ENCODE measurements at places on chromosomes 4 and X.

DNA sequence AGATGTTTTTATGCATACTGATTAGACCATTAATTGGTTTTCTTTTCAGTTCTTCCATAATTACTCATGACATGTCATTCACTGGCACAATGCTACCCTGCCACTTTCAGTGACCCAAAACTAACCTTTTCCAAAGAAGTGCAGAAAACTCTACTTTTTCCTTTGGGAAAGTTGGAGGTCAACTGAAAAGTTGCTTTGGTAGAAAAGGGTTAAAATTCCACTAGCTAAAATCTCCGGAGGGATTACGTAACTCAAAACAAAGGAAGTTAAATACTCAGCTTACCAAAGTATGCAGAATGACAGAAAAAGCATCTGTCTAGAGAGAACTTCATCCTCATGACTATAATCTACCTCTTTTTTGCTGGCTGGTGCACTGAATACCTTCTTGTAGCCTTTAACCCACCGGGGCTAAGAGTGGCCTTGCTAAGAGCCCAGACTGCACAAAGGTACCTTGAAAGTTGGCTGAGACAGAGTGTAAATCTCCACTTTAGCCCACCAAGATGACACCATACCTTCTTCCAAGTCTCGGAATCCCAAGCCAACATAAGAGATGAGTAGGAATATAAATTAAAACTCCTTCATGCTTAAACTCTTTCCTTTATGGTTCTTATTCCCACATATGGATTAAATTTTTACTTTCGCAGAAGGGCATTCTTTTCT lies 1099.5 kb upstream of the INTU start:
- DNase-seq: no peak

DNA sequence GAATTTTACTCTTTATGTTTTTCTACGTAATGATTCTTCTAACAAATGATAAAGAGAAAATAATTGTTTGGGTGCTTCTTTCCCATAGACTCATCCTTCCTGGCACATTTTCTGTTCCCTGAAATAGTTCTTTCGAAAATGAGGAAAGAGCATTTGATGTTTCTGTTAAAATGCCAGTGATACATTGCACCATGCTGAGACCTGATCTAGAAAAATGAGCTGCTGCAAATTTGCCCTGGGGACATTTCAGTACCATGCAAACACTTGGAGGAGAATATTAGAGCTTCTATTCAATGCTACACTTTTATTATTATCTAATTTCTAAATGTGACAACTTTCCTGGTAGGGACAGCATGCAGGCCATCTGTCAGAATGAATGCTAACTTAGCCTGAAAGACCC lies 83.3 kb downstream of the C4orf33 start:
- DNase-seq: no peak

DNA sequence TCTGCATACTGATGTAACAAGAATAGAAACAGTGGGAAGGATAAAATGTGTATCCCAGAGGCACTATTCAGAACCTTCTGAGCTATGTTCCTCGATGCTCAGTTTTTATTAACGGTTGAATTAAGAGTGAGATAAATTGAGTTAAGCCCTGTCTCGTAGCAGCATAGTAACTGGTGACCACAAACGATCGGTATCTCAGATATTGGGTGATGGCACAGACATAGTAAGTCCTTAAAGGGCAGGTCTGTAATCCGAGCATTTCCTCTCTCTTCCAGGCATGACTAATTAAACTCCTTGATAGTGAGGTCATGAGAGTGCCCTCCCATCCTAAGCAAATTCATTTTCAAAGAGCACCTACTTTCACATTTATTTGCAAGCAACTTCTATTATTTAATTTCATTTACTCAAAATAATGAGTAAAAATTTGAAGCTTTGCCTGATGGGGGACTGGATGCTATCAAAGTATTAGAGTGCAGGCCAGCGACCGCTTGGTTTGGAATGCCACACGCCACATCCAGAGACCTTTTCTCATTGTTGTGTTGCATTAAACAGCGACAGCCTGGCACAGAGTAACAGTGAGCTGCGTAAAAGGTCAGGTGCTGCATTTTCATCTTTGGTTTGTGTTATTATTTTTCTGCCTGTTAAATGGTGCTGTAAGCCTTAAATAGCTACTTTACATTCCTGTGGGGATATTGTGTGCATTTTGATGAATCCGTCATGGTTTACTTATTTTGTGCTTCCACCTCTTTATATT lies 101.9 kb downstream of the PCDH7 start:
- DNase-seq: no peak

- no peak for DNase-seq
Observed at GRCh38 chr4:105386012-105386411, 87.8 kb downstream of the PPA2 start.

GRCh38 chr4:25123236-25123635 lies 37.0 kb downstream of the SEPSECS start:
- no peak for DNase-seq

GRCh38 chr4:54661686-54662085 lies 3.9 kb downstream of the KIT start:
- DNase-seq: no peak

GRCh38 chr4:30330894-30331652 lies 389.1 kb upstream of the PCDH7 start:
- no peak for DNase-seq

- no peak for DNase-seq
Observed at GRCh38 chr4:104206784-104207183, 287.9 kb downstream of the CXXC4 start.

- DNase-seq: no peak
Observed at GRCh38 chr4:14149176-14150053, 521.9 kb upstream of the BOD1L1 start.

DNA sequence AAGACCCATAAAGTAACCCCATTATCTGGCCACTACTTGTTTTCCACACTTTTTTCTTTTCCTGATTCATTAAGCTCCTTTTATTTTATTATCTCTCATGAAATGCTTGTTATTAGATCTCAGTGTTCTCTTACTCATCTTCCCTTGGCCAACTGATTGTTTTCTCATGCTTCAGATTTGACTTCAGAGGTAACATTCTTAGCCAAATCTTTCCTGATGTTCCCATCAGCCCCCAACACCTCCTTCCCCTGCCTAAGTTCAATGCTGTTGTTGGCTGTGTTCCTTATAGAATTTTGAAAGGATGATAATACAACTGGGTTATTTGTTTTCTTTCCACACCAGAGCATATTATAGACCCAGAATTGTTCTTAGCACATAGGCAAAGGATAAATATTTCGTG lies 75.6 kb downstream of the BMPR1B start:
- no peak for DNase-seq

DNA sequence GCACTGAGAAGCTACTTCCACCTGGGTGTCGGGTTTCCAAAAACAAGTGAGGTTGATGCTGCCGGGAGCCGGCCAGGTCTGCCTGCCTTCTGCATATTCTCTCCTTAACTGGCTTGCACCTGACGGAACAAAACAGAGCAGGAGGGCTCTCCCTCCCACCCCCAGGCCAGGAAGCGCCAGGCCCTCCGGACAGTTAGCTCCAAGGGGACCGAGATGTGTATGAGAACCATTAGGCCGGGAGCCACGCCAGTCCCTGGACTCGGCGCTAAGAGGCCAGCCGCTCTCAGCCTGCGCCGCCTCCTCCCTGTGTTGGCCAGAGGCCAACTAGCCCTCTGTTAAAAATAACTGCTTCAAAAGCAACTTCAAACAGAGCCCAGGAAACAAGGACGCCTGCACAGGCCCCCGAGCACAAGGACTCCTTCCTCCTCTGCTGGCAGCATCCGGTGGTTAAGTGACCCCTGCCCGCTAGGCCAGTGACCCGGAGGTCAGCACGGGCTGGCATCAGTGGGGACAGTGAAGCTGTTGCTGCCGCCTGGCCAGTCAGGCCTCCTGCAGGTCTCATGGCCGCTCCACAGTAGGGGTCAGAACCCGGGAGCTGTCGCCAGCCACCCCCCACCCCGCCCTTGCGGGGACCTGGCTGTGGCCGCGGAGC lies 107.9 kb downstream of the ABLIM2 start:
- DNase-seq: no peak

DNA sequence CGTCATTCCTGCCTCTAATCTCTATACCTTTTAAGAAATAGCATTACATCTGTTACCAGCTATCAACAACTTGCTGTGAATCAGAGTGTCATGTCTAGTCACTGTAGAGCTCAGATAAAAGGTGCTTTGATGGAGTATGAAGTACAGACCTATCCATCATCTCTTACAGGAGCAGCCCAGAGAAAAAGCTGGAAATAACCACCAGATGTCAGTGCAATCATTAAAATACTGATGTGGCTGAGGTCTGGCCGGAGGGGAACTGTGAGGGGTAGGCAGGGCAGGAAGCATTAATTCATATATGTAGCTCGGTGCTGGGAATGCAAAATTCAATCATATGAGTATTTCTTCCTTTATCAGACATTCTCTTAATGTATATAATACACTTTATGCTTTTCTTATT lies 100.6 kb downstream of the AKAP4 start:
- DNase-seq: no peak

DNA sequence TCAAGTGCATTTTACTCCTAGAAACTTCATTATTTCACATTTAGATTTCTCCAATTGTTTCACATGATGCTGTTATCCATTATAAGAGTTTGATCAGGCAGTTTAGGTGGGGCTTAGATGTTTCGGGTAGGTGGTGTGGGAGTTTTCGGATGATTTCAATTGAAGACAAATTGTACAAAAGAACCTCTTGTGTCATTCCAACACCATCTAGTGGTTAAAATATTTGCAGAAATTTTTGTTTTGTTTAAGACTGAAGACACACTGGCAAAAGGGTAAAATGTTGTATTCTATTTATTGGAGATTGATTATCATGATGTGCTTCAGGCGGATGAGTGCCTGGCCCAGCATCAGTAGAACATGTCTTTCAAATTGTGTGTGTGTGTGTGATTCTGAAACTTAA lies 212.7 kb downstream of the SH3BGRL start:
- no peak for DNase-seq

DNA sequence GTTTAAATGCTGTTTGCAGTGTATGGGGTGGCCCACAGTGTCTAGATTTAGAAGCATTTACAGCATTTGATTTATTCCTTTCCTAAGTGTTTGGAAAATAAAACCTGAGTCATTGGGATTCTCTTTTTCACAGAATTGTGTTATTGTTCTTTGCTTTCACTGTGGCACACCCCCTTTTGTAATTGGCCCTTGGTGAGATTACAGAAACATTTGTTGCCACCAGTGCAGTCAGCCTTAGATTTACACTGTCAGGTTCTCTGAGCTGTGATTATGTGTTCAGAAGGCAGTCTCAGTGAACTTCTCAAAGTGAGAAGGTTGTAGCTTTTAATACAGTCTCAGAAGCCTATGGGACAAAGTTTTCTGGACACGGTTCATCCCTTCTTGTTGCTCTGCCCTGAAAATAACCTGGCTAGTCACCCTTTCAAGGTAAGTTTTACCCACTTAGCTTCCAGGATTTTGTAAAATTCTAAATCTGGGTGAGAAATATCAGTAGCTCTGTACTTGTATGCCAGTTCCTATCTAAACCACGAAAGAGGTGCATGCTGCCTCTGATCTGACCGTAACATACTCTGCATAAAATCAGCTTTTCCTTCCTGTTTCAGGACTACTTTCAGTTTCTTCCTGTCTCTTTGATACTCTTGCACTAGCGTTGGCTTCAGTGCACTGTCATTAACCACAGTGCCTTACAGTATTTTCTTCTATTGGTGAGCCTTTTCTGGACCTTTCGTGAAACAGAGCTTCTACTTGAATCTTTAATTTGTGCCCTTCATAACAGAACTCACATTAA lies 12.6 kb downstream of the RUFY3 start:
- DNase-seq: no peak

DNA sequence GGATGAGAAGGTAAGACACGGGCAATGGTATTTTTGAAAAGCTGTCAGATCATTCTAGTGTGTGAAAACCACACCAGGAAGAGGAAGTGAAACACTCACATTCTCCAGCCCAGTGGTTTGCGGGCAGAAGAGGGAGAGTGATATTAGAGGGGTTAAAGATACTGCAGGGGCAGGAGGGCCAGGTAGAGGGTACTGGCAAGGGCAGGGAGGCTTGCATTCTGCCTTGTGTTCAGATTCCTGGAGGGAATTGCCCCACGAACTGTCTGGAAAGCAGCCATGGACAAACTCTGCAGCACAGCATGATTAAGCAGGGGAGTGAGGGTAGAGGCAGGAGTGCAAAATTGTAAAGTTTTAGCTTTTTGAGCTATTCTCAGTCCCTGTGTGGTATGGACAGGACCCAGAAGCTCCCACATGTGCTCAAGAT lies 30.9 kb downstream of the NIPAL1 start:
- DNase-seq: peak; percentile 79

DNA sequence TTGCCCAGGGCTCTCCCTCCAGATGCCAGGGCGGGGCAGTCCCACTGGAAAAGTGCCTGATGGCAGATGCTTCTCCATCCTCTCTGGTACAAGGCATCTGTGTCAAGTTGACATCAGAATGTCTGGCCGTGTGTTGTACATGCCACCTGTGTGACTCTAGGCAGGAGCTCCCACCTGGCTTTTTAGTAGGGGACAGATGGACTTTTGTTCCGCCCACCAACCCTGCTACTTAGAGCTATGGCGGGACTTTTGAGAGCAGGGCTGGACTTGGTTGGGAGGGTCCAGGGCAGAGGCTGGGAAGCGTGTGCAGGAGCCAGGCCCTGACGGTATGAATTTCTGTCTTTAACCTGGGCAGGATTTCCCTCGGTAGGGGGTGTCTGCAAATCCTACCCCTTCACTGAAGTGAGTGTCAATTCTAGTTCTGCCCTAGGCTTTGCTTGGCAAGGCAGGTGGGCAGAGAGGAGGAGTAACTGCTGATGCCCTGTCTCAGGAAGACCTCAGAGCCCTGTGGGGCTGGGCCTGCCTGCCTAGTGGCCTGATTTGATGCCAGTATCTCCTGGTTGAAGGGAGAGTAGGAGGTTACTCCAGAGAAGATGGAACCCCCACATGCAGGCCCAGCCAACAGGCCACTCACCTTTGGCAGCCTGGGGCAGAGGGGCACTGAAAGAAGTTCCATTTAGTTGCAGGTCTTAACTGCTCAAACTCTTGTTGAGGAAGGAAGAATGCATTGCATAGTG lies 99.1 kb downstream of the PJA1 start:
- DNase-seq: no peak

DNA sequence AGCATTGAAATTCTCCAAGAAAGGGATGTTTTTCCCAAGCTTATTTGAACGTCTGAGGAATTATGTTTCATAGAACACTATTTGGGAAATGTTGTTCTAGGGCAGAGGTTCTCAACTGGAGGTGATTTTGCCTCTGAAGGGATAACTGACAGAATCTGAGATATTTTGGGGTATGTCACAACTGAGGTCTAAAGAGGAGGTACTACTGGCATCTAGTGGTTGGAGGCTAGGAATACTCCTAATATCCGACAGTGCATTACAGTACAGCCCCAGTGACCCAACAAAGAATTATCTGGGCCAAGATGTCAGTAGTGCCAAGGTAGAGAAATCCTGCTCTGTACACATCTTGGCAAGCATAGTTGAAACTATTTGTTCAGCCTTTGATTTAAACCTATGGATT lies 6.4 kb downstream of the HSPA4L start:
- DNase-seq: no peak

DNA sequence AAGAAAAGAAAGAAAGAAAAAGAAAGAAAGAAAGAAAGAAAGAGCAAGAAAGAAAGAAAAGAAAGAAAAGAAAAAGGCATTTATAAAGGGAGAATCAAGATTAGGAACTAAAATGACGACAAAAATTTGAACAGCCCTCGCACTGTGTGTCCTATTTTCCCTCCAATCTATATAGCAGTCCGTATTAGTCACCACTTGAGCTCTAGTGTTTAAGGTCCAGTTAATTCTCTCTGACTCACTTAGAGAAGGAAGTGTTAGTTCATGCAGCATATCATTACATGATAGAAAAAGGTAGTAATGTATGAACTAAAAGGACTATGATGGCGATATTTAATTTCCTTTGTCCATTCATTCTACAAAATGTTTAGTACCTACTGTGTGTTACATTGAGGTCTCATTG lies 122.7 kb downstream of the CBLL2 start:
- DNase-seq: no peak
